Prostate gland (tissue), 2 donors: ENCODE measurements at places on chromosomes 7 and 10.

GRCh38 chr10:71731791-71732190 lies 12.2 kb upstream of the C10orf105 start:
- DNase-seq = no peak

- DNase-seq = no peak
Measured at GRCh38 chr10:103696411-103697145, 158.8 kb downstream of the SH3PXD2A start.

DNA sequence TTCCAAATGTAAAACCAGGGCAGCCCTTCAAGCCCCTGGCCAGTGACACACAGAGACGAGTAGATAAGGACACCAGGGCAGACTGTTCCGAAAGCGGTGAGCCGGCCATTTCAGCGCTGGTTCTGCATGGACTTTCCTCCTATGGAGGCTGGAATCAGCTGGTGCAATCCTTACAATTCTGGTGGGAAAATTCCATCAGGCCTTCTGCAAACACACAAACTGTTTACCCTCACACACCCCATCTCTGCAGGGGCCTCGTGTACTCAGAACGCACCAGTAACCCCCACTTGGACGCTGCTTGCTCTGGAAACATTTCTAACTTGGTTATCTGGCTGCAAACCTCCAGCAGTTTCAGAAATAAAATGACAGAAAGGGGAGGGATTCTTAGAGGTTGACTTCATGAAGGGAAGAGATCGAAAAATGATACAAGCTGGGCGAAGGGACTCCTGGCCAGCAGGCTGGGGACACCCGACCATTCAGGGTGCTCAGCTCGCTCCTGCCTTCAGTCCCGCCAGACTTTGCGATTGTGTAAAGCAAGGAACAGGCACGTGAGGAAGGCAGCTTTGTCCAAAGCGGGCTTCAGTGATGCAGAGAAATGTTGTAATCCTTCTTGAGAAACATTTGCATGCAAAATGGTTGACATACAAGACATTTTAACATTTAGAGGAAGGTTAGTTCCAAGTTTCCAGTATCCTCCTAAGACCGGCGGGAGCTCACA lies 19.7 kb upstream of the SHH start:
- DNase-seq = no peak

DNA sequence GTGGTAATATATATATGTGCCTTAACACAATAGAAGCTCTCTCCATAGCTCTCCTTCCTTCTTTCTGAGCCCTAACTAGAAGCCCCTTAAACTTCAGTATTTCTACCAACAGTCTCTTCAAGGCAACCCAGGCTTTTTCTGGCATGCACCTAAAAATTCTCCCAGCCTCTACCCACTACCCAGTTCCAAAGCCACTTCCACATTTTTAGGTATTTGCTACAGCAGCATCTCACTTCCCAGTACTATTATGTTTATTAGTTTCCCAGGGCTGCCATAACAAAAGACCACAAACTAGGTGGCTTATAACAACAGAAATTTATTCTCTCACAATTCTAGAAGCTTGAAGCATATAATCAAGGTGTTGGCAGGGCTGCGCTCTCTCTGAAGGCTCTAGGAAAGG lies 15.7 kb upstream of the TNKS2 start:
- no peak for DNase-seq

GRCh38 chr7:24720283-24720682 lies 37.0 kb downstream of the GSDME start:
- DNase-seq = no peak

- no peak for DNase-seq
Measured at GRCh38 chr7:81719865-81720264, 50.0 kb downstream of the HGF start.

DNA sequence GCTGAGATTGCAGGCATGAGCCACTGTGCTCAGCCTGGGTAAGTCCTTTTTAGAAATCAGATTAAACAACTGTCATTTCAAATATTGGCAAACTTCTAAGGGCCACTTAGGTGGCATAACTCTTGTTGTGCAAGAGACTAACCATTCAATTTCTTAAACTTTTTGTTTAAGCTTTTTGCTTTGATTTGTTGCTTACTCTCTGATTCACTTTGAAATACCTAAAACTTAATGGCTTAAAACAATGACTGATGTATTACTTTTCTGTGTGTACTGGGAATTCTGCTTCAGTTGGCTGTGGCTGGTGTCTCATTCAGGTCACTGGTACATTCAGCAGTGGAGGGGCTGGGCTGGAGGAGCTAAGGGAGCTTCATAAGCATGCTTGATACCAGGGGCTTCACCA lies 28.9 kb downstream of the ZNF25 start:
- no peak for DNase-seq

DNA sequence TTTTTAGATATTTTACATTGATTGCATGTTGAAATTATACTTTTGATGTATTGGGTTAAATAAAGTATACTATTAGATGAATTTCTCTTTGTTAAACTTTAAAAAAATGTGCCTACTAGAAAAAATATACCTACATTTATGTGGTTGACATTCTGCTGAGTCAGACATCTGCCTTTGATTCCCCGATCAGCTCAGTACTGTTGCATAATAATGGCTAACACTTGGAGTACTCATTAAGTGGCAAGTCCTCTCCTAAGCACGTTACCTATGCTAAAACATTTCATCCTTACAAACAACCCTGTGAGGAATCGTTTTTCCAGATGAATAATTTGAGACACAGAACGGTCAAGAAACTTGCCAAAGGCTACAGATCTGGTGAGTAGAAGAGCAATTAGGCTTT lies 14.0 kb upstream of the SEM1 start:
- DNase-seq = no peak

- DNase-seq = no peak
Measured at GRCh38 chr7:133429371-133429770, 176.5 kb downstream of the EXOC4 start.

DNA sequence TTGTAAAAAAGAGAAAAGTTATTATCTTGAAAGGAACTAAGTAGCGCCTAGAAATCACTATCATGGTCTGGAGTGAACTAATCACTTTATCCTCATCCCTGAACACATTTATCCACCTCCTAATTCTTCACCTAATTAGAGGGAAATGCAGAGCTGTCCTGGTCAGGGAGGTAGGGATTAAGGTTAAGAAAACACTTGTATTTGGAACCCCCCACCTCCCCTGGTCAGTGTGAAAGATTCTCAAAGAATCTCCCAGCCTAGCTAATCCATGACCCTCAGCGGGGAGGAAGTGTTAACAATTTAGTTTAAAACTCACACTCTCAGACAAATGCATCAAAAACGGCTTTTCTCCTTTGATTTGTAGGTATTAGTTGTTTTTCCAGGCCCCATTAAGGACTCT lies 83.8 kb downstream of the FAM204A start:
- DNase-seq = no peak
